HuH-7 (cell line): ENCODE measurements at places on chromosomes 7 and 10.

GRCh38 chr7:129665013-129665401 lies 53.5 kb downstream of the NRF1 start:
- no peak for DNase-seq

DNA sequence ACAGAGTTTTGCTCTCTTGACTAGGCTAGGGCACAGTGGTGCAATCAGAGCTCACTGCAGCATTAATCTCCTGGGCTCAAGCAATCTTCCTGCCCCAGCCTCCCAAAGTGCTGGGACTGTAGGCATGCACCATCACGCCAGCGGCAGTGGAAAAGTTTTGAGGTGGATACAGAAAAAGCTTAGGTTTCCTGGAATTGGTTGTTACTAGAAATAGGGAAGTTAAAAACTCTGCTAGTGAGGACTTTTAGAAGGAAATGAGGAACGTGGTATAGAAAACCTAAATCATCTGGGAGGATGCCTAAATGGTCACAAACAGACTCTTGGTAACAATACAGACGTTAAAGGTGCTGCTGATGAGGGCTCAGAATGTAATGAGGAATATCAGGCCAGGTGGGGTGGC lies 10.9 kb upstream of the SNX8 start:
- no peak for DNase-seq

DNA sequence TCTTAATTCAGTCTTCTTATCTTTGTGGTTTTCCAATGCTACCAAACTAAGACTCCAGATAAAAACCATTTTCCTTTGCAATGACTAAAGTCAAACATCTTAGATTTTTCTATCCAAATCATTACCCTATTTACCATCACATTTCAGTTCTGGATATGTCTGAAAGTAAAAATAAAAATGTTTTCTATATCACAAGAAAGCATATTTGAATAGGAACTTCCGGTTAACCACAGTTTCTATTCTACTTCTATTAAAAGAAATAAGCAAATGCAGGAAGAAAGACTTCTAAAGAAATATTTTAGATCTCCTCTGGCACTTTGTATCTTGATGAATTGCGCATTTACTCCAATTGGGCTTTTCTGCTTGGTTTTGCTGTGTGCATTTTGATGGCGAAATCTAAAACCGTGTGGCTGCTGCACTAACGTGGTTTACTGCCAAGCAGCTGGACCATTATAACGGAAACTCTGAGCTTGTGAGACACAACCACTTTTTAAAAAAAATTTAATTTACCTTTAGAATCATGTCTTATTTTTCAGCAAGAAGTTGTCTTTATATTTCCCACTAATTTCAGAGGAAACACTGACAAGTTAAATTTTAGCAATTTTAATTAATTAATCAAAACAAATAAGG lies 146.1 kb downstream of the VPS50 start:
- DNase-seq: no peak

DNA sequence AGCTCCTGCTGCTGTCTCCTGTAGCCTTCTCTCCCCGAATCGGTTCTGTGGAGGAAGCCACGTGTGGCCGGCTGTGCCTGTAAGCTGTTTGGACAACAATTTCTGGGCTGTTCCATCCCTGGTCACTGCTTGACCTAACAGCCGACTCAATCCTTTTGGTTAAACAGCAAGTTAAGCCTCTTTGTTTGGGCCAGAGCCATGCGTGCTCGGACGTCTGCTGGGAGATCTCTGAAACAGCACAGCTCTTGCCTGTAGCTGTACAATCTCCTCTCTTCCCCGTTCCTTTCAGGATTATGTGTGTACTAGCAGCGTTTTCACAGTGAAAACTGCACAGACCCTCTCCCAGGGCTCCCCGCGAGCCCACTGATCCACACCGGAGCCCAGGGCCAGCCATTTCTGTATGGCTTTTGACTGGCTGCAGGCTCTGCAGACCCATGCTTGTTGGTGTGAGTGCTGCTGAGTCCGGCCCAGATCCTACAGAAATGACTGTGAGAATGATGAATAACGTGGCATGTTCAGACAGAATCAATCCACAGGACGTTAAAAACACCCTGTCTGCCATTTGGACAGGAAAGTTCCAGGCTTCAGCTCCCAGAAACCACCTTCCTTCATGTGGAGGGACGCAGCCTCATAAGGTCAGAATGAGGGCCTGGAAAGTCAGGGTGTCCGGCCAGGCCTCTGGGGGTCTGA lies 428.6 kb upstream of the ADARB2 start:
- no peak for DNase-seq

- DNase-seq: no peak
Observed at GRCh38 chr10:86169506-86170254, 196.9 kb downstream of the GRID1 start.

GRCh38 chr7:84492098-84493034 lies 297.8 kb upstream of the SEMA3A start:
- no peak for DNase-seq

DNA sequence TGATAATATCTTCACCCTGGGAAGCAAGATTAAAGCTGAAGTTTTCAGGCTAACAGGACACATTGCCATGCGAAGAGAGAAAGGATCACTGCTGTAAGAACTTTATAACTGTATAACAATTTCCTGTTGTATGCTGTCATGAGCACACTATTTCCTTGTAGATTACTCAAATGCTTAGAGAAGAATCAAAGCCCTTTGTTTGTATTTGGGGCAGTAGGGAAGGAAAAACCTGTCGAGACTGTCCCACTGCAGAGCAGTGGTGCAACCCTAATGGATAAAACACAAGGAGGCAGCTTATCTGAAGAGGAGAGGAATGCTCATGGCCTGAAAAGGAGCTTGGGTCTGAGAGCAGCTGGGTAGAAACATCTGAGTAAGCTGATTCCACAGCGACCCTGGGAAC lies 327.7 kb upstream of the NPSR1 start:
- no peak for DNase-seq

DNA sequence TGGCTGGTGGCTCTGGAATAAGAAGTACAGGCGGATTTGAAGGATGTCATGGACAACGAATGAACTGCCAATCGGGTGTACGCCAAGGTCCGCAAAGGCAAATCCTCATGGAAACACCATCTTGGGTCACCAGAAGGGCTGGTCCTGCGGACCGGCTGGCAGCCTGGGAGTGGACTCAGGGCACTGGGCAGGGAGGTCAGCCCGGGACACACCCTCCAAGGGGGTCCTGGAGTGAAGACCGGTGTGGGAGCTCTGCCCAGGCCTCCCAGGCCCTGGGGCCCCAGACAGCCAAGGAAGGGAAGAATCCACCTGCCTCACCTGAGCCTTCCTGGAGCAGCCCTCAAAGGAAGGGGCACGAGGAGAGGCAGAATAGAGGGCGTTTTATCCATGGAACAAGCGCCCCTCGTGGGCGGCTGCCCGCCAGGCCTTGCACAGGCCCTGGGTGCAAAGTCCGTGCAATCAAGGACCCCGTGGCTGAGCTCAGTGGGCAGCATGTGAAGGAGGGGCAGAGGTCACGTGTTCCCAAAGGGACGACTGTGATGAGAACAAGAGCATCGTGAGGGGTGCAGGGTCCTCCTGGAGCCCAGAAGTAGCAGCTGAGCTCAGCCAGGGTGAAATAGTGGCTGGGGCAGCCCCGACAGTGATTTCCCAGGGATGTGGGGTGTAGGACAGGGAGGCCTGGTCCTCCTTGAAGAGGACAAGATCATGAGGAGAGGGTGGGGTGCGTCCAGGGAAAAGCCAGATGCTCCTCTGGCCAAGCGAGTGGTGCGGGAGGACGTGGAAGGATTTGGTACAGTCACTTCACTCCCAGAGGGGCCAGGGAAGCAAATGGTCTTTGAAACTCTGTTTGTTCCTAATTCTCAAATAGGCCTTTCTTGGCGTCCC lies 105.2 kb downstream of the TCERG1L start:
- no peak for DNase-seq

DNA sequence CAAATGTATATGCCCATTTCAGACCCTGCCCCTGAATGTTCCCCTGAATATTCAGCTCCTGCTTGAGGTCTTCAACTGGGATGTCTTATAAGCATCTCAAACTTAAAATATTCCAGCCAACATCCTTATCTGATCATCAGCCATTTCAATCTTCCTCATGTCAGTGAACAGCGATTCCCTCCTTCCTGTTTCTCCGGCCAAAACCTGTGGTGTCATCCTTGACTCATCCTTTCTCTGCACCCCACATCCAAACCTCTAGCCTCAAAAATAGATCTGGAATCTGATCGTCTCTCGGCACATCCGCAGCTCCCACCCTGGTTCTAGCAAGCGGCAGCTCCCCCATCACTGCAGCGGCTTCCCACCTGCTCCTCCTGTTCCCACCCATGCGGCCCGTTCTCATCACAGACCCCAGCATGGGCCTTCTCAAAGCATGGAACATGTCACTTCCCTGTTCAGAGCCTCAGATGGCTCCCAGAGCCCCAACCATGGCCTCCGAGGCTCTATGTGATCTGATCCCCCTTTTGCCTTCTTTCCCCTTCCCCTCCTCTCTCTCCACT lies 165.7 kb downstream of the HECW1 start:
- no peak for DNase-seq

DNA sequence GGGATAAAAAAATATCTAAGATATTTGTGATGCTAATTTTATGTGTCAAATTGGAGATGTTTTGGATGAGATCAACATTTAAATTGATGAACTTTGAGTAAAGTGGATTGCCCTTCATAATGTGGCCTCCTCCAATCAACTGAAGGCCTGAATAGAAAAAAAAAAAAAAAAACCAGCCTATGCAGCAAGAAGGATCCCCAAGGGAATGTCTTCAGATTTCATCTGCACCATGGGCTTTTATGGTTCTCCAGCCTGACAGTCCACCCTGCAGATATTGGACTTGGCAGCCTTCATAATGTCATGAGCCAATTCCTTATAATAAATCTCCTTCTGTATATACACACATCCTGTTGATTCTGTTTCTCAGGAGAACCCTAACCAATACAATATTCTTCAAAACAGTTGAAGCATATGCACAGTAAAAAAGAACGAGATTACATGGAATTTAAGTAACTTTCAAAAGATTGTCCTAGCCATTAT lies 316.9 kb upstream of the PLXDC2 start:
- no peak for DNase-seq

GRCh38 chr7:24974026-24974832 lies 5.7 kb downstream of the OSBPL3 start:
- DNase-seq: no peak

DNA sequence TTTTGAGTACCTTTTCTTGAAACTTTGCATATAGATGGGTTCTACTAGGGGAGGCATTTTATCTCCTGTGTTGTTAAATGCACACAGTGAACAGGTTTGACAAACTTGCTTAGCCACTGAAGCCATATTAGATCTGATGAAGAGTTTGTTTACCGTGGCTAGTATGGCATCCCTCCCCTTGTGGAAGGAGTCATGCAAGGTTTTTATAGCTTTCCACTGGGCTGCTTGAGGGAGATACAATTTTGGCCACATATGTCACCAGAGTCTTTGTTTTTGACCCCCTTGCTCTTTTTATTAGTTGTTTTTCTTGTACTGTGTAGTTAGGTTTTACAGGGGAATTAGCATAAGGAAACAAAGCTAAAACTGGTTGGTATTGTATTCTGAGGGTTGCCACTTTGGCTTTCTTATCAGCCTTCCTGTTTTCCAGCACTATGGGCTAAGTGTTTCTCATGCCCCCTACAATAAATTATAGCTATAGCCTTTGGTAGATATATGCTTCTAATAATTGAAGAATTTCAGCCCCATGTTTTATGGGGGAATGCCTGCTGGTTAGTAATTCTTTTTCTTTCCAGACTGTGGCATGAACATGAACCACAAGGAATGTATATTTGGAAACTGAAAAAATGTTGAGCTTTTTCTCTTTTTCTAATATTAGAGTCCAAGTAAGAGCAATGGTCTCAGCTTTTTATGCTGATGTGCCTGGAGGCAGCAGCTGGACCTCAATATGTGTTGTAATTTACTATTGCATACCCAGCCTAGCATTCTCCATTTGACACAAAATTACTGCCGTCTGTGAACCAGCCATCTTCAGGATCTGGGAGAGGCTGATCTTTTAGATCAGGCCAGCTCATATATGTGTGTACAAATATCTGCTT lies 18.4 kb upstream of the STEAP2 start:
- no peak for DNase-seq

DNA sequence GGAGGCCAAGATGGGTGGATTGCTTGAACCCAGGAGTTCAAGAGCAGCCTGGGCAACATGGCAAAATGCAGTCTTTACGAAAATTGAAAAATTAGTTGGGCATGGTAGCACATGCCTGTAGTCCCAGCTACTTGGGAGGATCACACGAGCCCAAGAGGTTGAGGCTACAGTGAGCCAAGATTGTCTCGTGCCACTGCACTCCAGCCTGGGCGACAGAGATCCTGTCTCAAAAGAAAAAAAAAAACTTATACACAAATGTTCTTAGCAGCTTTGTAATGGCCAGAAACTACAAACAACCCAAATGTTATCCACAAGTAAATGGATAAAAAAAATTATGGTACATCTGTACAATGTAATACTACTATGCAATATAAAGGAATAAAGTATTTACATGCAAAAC lies 12.6 kb downstream of the NT5C2 start:
- no peak for DNase-seq

- no peak for DNase-seq
Observed at GRCh38 chr7:25978466-25978865, 173.5 kb upstream of the NFE2L3 start.
